ENCODE measurements at places on chromosomes 5 and 9.

- DNase-seq: no peak
Measured at GRCh38 chr5:39934830-39935229, 510.1 kb upstream of the DAB2 start.

GRCh38 chr5:132750471-132751230, 3.4 kb downstream of the CCNI2 start:
- DNase-seq: no peak

DNA sequence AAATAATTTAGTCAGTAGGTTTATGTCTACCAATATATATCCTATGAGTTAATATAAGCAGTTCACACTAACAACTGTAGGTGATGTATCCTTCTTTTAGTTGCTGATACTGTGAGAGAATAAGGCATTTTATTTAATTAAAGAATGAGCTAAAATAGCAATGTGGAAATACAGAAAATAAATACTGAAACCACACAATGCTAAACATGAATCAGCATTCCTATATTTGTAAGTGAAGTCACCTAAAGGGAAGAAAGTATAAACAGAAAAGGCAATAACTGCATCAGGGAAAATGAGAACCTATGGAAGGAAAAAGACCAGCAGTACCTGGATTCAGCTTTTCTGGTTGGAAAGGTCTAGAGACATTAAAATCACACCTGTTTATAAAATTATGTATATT, 336.0 kb downstream of the PDE4D start:
- DNase-seq: no peak

DNA sequence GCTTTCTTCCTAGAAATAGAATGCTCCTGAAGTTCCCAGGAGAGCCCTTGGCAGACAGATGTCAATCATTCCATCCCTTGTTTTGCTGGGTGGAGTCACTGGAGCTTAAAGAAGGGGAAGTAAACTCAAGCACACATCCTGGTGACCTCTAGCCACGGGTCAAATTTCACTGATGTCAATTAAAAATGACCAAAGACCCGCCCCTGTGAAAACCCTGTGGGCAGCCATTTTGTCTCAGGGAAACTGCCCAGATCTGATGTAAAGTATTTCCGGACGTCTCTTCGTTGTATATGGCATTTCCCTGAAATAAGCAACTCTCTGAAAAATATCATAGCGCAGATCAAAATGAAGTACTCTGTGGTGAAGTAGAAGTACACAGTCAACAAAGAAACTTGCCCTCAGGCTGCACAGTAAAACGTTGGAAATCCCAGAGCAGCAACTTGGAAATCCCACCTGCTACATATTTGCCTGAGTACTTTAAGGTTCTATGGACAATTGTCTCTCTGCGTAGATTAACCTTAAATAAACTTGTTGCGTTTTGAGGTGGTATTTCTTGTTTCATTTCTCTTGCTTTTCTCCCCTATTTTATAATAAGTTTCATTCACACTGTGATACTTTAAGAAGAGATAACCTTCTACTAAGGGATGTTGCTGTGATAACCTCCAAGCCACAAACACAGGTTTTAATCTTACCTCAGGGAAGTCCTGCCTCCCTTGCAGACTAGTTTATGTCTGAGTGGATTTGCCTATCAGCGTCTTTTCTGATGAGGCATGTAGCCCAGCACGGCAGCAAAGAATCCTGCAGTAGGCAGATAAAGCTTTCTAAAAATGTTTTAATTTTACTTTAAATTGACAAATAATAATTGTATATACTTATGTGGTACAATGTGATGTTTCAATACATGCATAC, 60.9 kb upstream of the PIP5K1B start:
- no peak for DNase-seq

- no peak for DNase-seq
Measured at GRCh38 chr9:125447202-125447802, 185.7 kb downstream of the GAPVD1 start.
